ENCODE measurements at places on chromosomes 16 and 17.

GRCh38 chr16:51666821-51667220 is 515.8 kb upstream of the SALL1 start:
- no peak for DNase-seq

- DNase-seq, result peak; percentile 72
These were observed 43.8 kb upstream of the TOB1 start for GRCh38 chr17:50909765-50910605.

- peak; percentile 29 for DNase-seq
These were observed 1.6 kb downstream of the MYO1C start for GRCh38 chr17:1490643-1491442.

GRCh38 chr17:40511667-40512220 is 10.3 kb upstream of the TNS4 start:
- DNase-seq, result no peak

DNA sequence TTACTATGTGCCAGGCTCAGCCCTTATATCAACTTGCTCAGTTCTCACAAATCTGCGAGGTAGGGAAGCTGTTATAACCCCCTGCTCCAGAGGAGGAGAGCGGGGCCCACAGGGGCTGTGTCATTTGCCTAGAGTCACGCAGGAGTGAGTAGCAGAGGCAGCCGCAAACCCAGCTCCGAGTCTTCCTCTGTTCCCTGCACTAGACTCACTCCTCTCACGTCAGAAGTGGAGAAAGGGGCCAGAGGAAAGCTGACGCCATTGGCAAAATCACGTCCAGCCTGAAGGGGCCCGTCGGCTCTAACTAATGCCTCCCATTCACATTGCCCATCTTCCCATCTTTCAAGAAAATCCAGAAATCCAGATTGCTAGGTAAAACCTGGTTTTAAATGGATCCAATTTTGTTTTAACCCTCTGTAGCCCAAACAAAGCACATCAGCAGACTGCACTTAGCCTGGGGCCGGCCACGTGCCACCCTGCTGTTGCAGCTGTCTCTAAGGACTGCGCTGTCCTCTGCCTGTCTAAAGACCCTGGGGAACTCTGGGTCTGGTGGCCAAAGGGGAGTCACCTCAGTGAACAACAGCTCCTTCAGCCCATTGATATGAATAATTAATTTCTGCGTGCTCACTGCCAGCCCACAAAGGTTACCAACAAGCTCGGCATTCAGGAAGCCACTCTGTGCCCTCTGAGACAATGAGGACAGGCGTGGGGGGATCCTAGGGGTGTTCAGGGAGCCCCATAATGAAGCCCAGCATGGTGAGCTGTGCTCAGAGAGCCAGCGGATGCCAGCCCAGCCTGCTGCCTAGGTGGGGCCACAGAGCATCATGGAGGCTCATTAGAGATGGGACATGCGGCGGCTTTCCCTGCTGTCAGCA is 36.7 kb upstream of the ABR start:
- DNase-seq, result no peak
